HCT116 (cell line): ENCODE measurements at places on chromosomes 11 and 22. TPM values are rescaled to one million over a fixed set of nuclear protein-coding genes. Genes with fewer than 3 reads are reported as not detected.

Gene PRDX5
- total RNA-seq, result 267 TPM

Gene SEPTIN3
- 9.3 TPM for total RNA-seq

Gene SMIM35
- not detected for total RNA-seq

Gene CALCA
- total RNA-seq, result not detected

Gene FERMT3
- 4.3 TPM for total RNA-seq

Gene OR51E1
- not detected for total RNA-seq

Gene TEX12
- total RNA-seq, result not detected

Gene SF3B2
- 300 TPM for total RNA-seq

- DNase-seq, result no peak
- H3K4me3 ChIP-seq, result no peak overlapping the region
- H3K4me1 ChIP-seq, result 0 out of 2 replicates have a peak, but pooled peaks cover 3% of the 10 kb centered on the region
- H3K36me3 ChIP-seq, result no peaks in the 10 kb centered on the region
- no peaks in the 10 kb centered on the region for H3K27me3 ChIP-seq
Observed at GRCh38 chr22:28819253-28820096, 19.1 kb upstream of the XBP1 start.

- peak overlapping the region; percentile 85; the same call in 1 of the 2 replicates for H3K27ac ChIP-seq
- no peaks in the 10 kb centered on the region for H3K27me3 ChIP-seq
- H3K4me1 ChIP-seq, result peaks cover 35% of the 10 kb centered on the region
- peak overlapping the region; percentile 82 for H3K4me3 ChIP-seq
Observed at GRCh38 chr11:119726585-119727522, 2.1 kb downstream of the NECTIN1 start.

- no peak overlapping the region for H3K27ac ChIP-seq
- DNase-seq, result no peak
- no peak overlapping the region for H3K4me3 ChIP-seq
- no peaks in the 10 kb centered on the region for H3K36me3 ChIP-seq
- peaks cover 10% of the 10 kb centered on the region; the same call in 1 of the 2 replicates for H3K4me1 ChIP-seq
Observed at GRCh38 chr11:73265853-73266645, 6.1 kb upstream of the P2RY6 start.

DNA sequence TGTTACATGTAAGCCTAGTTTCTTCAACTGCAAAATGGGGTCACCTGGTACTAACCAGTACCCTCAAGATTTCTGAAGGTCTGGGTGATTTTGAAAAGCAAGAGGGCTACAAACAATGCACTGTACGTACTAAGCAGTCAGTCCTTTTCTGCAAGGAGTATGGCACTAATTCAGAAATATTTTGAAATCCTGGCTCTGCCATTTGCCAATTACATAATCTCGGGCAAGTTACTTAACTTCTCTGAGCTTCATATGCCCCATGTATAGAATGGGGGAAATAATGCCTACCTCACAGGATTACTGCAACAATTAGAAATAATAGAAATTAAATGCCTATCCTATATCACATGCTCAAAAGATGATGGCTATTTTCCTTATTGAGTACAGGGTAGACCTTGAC, 60.7 kb upstream of the CCDC89 start:
- H3K27me3 ChIP-seq, result no peaks in the 10 kb centered on the region
- H3K4me3 ChIP-seq, result no peak overlapping the region
- H3K4me1 ChIP-seq, result no peaks in the 10 kb centered on the region
- DNase-seq, result no peak

- H3K27me3 ChIP-seq, result no peaks in the 10 kb centered on the region
- DNase-seq, result no peak
- no peaks in the 10 kb centered on the region for H3K36me3 ChIP-seq
- H3K27ac ChIP-seq, result no peak overlapping the region
Observed at GRCh38 chr11:123272565-123272964, 77.5 kb upstream of the CLMP start.

DNA sequence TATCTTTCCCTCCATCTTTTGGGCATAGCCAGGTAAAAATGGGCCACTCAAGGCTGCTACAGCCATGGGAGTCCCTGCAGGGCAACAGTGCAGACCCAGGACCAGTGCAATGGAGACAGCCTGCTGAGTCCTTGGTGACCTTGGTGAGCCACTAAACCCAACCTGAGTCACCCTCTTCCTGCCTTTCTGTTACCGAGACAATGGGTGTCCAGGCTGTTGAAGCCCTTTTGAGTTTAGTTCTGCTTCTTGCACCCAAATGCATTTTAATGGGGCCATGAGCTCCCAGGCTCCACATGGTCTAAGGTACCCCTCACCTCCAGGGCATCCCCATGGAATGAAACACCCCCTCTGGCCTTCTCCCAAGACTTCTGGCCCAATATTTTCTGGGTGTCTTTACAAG, 874 bp upstream of the PLAAT4 start:
- no peak for DNase-seq
- H3K27me3 ChIP-seq, result no peaks in the 10 kb centered on the region; the same call in 1 of the 2 replicates
- H3K27ac ChIP-seq, result no peak overlapping the region
- H3K4me1 ChIP-seq, result peaks cover 8% of the 10 kb centered on the region

GRCh38 chr11:121024989-121025388, 1.1 kb downstream of the TBCEL start:
- H3K36me3 ChIP-seq, result no peaks in the 10 kb centered on the region
- DNase-seq, result no peak
- H3K27me3 ChIP-seq, result no peaks in the 10 kb centered on the region
- peaks cover 6% of the 10 kb centered on the region for H3K4me1 ChIP-seq
- no peak overlapping the region for H3K27ac ChIP-seq

- H3K27ac ChIP-seq, result no peak overlapping the region
- H3K4me1 ChIP-seq, result no peaks in the 10 kb centered on the region
- H3K27me3 ChIP-seq, result peaks cover 11% of the 10 kb centered on the region
- no peak for DNase-seq
Observed at GRCh38 chr11:116396331-116396730, 376.5 kb downstream of the BUD13 start.

- 0 out of 2 replicates have a peak, but pooled peaks cover 8% of the 10 kb centered on the region for H3K27me3 ChIP-seq
- no peak overlapping the region for H3K27ac ChIP-seq
- H3K4me1 ChIP-seq, result no peaks in the 10 kb centered on the region
Observed at GRCh38 chr22:36828815-36829214, 12.0 kb upstream of the PVALB start.

GRCh38 chr11:69821511-69822040, 2.4 kb upstream of the FGF3 start:
- peaks cover 45% of the 10 kb centered on the region for H3K4me1 ChIP-seq
- peaks cover 8% of the 10 kb centered on the region; the same call in 1 of the 2 replicates for H3K27me3 ChIP-seq
- DNase-seq, result no peak
- H3K27ac ChIP-seq, result no peak overlapping the region

- peaks cover 21% of the 10 kb centered on the region for H3K4me1 ChIP-seq
- H3K27me3 ChIP-seq, result no peaks in the 10 kb centered on the region
- DNase-seq, result peak; percentile 22
- H3K36me3 ChIP-seq, result peaks cover 4% of the 10 kb centered on the region; the same call in 1 of the 2 replicates
Observed at GRCh38 chr22:31490496-31490925, 869 bp upstream of the EIF4ENIF1 start.

GRCh38 chr11:78812513-78813293, 238.0 kb upstream of the NARS2 start:
- no peaks in the 10 kb centered on the region for H3K36me3 ChIP-seq
- no peak overlapping the region for H3K27ac ChIP-seq
- H3K4me1 ChIP-seq, result no peaks in the 10 kb centered on the region
- H3K27me3 ChIP-seq, result 0 out of 2 replicates have a peak, but pooled peaks cover 7% of the 10 kb centered on the region

DNA sequence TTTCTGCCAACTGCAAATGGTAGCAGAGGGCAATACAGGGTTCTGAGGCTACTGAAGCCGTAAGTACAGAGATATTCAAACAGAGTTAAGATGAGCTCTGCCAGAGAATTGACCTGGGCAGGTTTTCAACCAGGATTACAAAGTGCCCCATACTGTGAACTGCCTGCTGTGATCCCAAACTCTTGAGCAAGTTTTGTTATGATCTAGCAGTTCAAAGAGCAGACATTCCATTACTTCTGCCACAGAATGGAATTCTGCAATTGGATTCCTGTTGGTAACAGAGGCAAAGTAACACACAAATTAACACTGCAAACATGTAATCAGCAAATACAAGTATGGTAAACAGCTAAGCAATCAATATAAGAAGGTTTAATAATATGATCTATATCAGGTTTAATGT, 31.2 kb downstream of the ALG9 start:
- H3K4me1 ChIP-seq, result no peaks in the 10 kb centered on the region
- no peak overlapping the region for H3K27ac ChIP-seq
- peaks cover 4% of the 10 kb centered on the region; the same call in 1 of the 2 replicates for H3K36me3 ChIP-seq
- H3K27me3 ChIP-seq, result no peaks in the 10 kb centered on the region
- no peak overlapping the region for H3K4me3 ChIP-seq
- no peak for DNase-seq

DNA sequence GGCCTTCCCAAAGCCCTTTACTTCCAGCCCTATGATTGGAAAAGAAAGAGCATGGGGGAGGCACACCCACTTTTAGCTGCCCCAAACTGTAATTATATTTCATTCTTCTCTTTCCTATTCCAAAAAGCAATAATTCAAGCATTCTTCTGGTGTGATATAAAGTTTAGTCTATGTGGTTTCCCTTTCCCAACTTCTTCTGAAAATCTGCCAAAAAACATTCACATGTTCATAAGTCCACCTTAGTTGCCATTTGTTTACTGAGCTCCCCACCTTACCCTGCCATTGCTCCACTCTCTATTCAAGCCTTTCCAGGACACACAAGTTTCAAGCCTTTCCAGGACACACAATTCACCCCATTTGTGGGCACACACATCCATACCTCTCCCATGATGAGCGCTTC, 111.6 kb upstream of the BMAL1 start:
- H3K27me3 ChIP-seq, result no peaks in the 10 kb centered on the region
- no peak overlapping the region for H3K27ac ChIP-seq
- peaks cover 24% of the 10 kb centered on the region for H3K4me1 ChIP-seq
- H3K4me3 ChIP-seq, result no peak overlapping the region
- DNase-seq, result no peak

DNA sequence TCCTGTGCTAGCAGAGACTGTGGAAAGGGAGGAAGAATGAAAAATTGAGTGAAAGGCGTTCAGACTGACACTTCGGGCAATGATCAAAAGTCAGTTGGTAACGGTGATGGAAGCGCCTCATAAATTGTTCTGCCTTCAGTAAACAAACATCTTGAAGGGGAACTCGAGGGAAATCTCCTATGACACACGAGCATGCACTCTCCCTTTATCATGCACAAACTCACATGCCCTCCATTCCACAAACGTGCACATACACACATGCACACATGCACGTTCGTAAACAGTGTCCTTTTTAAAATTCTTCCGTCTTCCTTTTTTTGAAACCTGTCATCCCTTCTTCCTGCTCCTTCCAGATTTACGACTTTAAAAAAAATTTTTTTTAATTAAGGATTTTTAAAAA, 77.8 kb upstream of the TMEM45B start:
- H3K27ac ChIP-seq, result no peak overlapping the region
- no peaks in the 10 kb centered on the region for H3K36me3 ChIP-seq
- no peaks in the 10 kb centered on the region for H3K4me1 ChIP-seq
- DNase-seq, result no peak
- peaks cover under 1% of the 10 kb centered on the region; the same call in 1 of the 2 replicates for H3K27me3 ChIP-seq

- peaks cover 35% of the 10 kb centered on the region for H3K36me3 ChIP-seq
- H3K4me1 ChIP-seq, result peaks cover 23% of the 10 kb centered on the region
- no peaks in the 10 kb centered on the region for H3K27me3 ChIP-seq
- no peak for DNase-seq
Observed at GRCh38 chr11:57318178-57318577, 6.6 kb downstream of the TNKS1BP1 start.

- H3K4me1 ChIP-seq, result no peaks in the 10 kb centered on the region
- no peak for DNase-seq
- H3K4me3 ChIP-seq, result no peak overlapping the region
- H3K27ac ChIP-seq, result no peak overlapping the region
- no peaks in the 10 kb centered on the region for H3K27me3 ChIP-seq
Observed at GRCh38 chr22:40580631-40581030, 55.9 kb downstream of the MRTFA start.
